ENCODE measurements at places on chromosomes 6 and 20.
A peak's percentile ranks its signal among the peaks of the same experiment; 100 is the strongest.

- DNase-seq, result no peak
Measured at GRCh38 chr6:109579361-109579760, 96.3 kb upstream of the ZBTB24 start.

DNA sequence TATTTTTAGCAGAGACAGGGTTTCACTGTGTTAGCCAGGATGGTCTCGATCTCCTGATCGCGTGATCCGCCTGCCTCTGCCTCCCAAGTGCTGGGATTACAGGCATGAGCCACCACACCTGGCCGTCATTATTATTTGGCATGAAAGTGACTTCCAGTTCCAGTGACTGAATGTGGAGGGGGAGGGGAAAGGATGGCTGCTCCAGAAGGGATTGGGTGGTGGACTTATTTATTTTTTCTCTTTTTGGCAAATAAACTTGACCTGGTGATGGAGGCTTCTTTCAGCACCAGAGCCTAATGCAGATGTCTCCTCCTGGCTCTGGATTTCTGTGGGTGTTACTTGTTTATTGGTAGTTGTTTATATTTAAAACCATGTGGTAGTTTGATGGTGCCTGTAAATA is 16.9 kb upstream of the SLC22A23 start:
- no peak for DNase-seq

DNA sequence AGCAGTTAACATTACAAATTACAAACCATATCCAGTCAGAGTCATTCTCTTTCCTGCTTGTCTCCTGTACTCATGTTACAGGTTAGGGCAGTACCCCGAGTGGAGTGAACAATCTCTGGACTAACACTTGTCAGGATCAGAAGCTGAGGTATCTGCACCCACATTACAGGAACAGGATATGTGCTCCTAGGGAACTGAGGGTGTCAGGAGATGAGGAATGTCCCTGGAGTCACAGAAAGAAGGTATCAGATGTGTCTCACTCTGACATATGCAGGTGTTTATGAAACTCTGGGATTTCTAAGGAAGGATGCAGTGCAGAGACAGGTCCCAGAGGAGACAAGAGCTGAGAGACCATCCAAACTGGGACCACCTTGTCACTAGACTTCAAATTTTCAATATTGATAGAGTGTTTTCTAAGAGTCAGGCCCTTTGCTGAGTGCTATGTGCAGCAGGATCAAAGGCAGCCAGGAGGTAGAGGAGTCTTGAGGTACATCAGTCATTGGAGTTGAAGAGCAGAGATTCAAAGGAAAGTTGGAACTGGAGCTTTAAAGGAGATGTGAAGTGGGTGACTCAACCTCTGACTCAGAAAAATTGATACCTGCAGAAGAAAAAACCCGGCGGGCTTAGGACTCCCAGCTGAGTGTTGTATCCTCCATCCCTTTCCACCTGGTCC is 12.6 kb downstream of the HLA-DPB1 start:
- DNase-seq, result no peak

DNA sequence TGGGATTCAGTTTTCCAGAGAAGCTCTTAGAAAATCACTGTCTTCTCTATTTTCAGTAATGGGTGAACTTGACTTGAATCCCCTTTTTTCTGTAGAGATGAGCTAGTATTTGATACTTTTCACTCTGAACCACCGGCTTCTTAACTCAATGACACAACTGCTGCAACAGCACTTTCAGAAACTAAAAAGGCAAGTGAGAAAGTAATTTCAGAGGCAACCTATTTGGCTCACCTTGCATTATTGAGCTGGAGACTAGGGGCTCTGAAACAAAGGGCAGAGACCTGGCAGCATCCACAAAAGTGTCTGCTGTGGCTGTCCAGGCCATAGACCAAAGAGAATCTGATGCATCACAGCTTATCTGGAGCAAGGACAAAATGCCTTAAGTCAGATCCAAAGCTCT is 289.8 kb upstream of the IRAK1BP1 start:
- DNase-seq, result no peak

DNA sequence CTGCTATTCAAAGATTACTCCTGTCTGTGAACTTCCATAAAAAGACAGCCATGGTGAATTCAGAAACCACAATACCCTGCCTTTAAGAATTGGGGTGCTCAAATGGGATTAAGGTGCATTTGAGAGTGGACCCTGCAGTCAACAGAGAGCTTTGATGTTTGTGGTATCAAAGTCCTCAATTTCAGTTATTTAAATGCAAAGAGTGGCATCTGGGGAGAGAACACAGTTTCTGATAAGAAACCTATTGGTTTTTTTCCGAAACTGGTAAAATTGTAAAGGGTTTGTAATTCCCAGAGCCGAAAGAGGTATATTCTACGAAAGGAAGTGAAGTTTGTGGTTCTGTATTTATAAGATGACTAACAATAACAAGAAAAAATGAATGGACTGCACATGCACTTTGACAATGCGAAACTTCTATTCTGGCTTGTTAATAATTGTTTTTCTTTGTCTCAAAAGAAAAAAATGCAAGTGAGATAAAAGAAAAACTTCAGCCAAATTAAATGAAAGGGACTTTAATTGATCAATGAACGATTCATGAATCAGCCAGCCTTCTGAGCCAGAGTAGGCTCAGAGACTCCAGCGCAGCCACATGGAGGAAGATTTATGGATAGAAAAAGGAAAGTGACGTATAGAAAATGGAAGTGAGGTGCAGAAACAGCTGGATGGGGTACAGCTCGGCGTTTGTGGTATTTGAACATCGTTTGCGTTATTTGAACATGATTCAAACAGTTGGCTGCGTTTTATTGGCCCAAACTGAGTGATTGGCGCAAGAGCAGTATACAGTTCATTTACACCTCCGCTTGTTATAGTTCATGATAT is 70.5 kb upstream of the DUSP22 start:
- DNase-seq, result no peak

GRCh38 chr20:8720089-8720488 is 348.8 kb upstream of the PLCB4 start:
- no peak for DNase-seq

DNA sequence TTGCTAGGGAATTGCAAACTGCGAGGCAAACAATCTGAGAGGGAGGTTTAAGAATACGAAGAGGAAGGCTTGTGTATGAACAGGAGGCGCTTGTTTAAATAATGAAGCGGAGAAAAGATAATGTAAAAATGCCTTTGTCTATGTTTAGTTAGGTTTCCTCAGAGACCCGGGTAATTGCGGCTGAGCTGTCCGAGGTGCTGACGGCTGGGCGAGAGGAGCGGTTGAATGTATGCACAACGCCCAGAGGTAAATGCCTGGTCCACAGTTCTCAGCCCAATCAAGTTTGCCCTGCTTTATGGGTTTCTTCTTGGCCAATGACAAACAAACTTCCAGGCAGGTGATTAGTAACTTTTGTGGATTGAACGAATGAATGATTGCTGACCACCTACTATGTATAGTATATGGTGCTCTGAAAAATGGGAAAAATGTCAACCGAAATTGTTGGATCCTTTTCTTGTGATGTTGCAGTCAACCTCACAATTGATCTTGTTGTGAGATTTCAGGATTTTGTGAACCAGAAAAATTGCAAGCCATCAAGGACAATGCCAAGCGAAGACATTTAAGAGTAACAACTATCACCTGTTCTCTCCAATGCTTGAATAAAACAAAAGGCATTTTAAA is 38.3 kb upstream of the SLC32A1 start:
- DNase-seq, result peak; percentile 69

GRCh38 chr6:43355862-43356590 is 13.4 kb downstream of the ZNF318 start:
- no peak for DNase-seq

DNA sequence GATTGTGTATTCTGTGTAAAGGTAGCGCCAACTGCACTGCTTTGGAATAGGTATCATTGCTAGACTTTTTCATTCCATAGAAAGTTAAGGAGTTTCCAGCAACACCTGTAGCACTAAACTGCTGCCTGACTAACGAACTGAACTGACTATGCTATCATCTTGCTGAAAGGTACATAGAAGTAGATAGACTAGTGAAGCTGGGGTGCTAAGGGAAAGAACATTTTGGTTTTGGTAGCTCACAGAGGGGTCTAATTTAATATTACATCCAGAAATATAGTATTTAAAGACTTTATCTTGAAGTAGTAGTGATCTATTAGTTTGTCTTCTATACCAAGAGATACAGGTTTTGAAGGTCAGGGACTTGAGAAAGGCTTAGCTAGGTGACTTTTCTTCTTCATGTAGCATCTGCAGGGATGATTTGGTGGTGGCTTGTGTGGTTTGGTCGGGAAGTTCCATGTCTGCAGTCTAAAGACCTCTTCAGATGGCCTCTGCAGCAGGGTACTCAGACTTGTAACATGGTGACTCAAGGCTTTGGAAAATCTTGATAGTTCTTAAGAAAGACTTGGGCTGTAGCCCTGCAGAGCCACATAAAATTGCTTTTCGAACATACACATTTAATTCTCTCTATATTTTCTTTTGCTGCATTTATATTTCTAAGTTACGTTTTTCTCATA is 10.2 kb downstream of the SENP6 start:
- no peak for DNase-seq

- DNase-seq, result no peak
Measured at GRCh38 chr6:79038061-79038460, 40.0 kb downstream of the PHIP start.

DNA sequence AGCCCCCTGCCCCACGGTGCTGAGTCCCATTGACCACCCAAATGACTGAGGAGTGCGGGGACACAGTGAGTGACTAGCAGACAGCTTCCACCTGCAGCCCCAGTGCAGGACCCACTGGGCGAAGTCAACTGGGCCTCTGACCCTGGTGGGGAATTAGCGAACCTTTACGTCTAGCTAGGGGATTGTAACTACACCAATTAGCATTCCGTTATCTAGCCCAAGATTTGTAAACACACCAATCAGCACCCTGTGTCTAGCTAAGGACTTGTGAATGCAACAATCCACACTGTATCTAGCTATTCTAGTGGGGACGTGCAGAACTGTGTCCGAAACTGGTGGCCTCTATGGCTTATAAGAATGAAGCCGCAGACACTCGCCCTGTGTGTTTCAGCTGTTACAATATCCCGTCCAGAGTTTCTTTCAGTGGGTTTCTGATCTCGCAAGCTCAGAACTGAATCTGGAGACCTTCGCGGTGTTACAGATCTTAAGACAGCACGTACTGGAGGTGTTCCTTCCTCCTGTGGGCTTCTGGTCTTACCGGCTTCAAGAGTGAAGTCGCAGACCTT is 21.1 kb upstream of the GMPR start:
- DNase-seq, result no peak

- no peak for DNase-seq
Measured at GRCh38 chr20:63748934-63749270, 9.3 kb downstream of the SLC2A4RG start.

- DNase-seq, result no peak
Measured at GRCh38 chr6:10184371-10185227, 230.3 kb downstream of the TFAP2A start.

GRCh38 chr6:96016334-96017069 is 728 bp downstream of the FUT9 start:
- DNase-seq, result no peak

DNA sequence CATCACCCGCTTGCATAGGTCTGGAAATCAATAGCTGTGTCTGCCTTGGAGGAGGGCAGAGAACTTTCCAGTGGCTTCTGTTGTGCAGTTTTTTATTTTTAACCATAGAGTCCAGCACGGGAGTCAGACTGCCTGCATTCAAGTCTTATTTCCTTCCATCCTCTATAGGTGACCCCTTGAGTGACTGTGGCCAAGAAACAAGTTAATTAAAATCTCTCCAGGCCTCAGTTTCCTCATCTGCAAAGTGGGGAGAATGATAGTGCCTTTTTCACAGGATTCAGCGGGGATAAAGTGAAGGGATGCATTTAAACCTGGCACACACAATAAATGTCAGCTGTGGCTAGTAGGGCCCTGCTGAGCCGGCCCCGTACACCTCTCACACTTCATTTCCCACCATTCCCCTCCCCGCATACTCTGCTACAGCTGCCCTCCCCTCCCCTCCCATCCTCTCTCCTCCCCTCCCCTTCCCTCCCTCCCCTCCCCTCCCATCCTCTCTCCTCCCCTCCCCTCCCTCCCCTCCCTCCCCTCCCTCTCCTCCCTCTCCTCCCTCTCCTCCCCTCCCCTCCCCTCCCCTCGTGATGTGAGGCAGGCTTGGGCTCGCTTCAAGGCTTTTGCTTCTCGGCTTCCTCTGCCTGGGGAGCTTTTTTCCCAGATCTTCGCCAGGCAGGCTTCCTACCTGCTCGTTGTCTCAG is 150.5 kb downstream of the TFAP2C start:
- DNase-seq, result no peak

GRCh38 chr20:43973671-43974450 is 59.2 kb downstream of the TOX2 start:
- no peak for DNase-seq

DNA sequence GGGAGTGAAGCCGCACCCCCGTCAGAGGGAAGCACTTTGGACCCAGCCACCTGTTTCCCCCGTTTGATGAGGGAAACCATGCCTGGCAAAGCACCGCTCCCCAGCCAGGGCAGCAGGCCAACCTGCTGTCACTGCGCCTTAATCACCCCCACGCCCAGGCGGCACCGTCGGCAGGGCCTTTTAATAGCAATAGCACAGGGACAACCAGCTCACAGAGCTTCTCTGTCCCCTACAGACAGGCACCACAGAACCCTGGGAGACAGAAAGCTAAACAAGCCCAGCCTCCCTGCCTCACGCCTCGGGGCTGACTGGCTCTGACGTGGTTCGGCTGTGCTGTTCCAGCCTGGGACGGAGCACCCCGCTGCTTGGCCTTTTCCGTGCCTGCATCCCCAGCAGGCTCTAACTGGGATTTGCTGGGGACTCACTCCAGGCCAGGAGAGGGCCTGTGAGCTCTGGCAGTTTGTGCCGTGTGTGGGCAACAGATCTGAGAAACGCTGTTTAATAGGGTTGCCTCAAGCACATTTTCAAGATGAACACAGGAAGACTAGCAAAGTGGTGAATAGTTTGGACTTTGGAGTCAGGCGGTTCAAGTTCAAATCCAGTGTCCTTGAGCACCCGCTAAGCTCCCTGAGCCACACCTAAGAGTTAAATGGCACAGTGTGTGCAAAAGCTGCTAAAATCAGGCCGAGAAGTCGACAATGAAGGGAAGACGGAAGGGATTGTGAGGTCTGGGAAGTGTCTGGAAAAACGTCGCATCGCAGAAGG is 223.8 kb downstream of the NRN1 start:
- no peak for DNase-seq

DNA sequence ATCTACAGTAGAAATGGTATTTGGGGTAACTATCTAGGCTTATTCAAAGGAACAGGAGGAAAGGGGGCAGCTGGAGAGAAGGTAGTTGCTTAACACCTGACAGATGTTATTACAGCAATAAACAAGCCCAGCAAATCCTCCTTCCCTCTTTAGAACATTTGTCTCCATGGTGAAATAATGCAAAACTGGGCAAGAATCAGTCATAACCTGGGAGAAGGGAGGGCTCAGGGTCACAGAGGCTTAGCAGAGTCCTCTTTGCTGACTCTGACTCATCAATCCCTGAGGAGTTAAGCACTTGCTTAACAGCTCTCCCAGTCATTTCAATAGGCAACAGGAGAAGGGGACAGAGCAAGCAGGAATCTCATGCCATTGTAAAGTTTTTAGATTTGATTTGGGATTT is 230.3 kb downstream of the IBTK start:
- DNase-seq, result no peak

Measured in right forelimb (tissue), 1 donor.